ENCODE measurements at places on chromosomes 11 and 22.
A peak's percentile ranks its signal among the peaks of the same experiment; 100 is the strongest.

GRCh38 chr11:127640561-127641451 lies 640.2 kb upstream of the KIRREL3 start:
- DNase-seq: no peak

DNA sequence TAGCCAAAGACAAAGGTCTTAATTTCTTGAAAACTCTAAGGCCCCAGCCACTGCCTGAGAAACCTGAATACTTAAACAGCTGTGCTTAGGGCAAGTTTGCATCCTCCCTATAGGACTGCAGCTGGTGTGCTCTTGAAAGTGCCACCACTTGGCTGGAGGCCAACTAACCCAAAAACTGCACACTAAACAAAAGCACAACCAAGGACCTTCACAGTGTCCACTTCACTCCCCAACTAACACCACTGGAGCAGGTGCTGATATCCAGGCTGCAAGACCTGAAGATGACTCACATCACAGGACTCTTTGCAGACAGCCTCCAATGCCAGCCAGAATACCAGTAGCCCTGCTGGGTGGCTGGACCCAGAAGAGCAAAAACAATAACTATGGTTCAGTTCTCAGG lies 357.7 kb upstream of the ARHGAP42 start:
- DNase-seq: no peak

DNA sequence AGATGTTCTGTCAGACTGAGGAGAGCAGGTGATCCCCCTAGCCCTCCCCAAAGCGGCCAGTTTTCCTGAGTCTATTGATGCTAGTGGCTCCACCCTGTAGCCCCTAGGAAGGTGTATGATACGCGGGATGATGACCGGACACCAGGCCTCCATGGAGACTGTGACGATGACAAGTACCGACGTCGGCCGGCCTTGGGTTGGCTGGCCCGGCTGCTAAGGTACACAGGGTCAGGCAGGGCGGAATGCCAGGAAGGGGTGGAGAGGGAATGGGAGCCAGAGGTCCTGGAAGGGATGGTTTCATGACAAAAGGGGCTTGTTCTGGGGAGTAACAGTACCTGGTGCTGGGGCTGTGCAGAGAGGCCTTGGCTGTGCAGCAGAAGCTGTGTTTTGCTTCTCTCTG lies 3.2 kb downstream of the ZFPL1 start:
- DNase-seq: no peak

- no peak for DNase-seq
Measured at GRCh38 chr11:65771589-65772112, 9.1 kb downstream of the AP5B1 start.

GRCh38 chr22:27349456-27349855 lies 452.1 kb downstream of the MN1 start:
- no peak for DNase-seq

GRCh38 chr11:61378713-61379313 lies 13.6 kb upstream of the TMEM216 start:
- DNase-seq: no peak

- no peak for DNase-seq
Measured at GRCh38 chr11:112082729-112083128, 3.8 kb downstream of the TIMM8B start.

- no peak for DNase-seq
Measured at GRCh38 chr22:27877501-27877900, 41.6 kb downstream of the PITPNB start.

DNA sequence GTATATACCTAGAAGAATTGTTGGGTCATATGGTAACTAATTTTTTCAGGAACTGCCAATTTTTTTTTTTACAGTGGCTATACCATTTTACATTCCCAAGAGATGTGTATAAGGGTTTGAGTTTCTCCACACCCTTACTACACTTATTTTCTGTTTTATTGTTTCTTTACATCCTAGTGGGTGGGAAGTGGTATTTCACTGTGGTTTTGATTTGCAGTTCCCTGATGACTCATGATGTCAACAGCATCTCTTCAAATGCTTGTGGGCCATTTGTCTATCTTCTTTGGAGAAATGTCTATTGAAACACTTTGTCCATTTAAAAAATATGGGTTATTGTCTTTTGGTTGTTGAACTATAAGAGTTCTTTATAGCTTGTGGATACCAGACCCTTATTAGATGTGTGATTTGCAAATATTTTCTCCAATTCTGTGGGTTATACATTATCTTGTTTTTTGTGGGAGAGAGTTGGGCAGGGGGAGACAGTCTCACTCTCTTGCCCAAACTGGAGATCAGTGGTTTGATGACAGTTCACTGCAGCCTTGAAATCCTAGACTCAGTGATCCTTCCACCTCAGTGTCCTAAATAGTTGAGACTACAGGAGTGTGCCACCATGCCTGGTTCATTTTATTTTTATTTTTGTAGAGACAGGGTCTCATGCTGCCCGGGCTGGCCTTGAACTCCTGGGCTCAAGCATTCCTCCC lies 30.3 kb upstream of the PISD start:
- DNase-seq: no peak

DNA sequence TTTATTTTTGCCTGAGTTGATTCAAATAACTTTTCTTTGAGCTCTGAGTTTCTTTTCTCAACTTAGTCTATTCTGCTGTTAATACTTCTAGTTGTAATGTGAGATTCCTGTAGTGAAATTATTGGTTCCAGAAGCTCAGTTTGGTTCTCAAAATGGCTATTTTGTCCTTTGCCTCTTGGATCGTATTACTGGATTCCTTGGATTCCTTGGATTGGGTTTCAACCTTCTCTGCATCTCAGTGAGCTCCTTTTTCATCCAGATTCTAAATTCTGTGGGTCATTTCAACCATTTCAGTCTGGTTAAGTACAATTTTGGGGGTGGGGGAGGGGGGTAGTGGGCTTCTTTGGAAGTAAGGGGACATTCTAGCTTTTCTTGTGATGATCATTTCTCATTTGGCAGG lies 341.1 kb upstream of the CNTN5 start:
- DNase-seq: no peak

DNA sequence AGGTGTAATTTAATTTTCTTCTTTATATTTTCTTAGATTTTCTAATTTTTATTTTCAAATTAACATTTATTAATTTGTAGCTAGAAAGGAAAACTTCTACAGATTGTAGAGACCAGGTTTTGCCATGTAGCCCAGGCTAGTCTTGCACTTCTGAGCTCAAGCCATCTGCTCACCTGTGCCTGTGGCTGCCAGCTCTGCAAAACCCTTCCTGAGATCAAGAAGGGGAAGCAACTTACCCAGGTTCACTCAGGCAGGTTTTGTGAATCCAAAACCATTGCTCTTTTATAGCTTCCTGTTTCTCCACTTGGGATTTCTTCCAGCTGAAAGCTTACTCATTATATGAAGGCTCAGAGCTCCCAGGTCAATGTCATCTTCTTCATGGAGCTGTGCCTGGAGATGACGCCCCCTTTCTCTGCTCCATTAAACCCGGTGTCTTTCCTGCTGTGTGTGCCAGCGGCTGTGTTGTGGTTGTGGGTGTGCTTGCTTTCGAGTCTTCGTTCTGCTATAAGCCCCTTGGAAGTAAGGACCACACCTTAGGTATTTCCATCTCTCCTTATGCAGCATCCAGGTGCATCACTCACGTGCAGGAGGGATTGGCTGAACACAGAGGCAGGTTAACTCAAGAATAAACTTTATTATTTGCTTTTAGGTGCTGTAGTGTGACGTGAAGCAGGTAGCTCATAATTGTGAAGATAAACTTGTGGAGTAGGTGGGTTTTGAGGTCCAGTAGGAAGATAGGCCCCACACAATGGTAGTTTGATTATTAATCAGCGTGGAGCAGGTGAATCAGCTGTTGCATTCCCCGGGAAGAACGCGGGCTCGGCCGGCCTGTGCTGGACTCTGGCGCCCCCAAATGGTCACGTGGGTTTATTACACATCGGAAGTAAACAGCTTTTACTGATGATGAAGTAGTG lies 42.2 kb upstream of the INCENP start:
- DNase-seq: peak; percentile 73

- no peak for DNase-seq
Measured at GRCh38 chr22:47100646-47101200, 338.3 kb downstream of the TBC1D22A start.

DNA sequence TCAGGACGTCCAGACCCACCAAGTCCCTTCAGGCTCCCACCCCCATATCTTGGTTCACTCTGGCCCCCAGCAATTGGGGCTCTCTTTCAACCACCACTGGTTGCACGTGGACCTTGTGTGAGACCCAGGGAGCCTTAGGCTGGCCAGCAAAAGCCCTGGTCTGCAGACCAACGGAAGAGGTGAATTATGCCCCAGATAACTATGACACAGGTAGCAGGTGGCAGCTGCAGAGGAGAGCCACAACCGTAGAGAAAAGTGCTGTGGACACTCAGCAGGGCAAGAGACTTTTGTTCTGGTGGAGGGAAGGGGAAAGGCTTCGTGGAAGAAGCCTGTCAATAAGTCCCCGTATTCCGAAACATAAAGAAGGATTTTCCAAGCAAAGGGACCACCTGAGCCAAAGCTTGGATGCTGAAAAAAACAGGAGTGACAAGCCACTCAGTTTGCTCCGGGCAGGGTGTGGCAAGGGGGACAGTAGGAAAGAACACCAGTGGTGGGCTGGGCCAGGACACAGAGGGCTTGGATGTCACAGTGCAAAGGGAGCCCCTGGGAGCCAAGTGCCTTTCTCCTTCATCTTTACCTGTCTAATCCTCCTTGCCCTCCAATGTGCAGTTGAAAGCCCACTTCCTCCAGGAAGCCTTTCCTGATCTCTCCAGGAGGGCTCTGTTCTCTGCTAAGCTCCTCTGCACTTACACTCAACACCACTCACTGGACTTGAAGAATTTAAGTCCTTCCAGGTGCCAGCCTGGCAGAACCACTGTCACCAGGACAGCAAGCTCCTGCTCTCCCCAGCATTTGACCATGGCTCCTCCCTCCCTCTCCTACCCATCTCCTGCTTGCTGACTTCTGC lies 264.7 kb downstream of the BUD13 start:
- no peak for DNase-seq

DNA sequence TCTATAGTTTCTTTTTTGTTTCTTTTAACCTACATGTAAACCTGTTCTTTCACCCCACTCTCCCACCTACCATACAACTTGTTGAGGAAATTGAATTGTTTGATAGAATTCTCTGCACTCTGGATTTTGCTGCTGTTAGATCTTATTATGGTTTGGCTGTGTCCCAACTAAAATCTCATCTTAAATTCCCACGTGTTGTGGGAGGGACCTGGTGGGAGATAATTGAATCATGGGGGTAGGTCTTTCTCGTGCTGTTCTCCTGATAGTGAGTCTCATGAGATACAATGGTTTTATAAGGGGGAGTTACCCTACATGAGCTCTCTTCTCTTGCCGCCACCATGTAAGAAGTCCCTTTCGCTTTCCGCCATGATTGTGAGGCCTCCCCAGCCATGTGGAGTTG lies 15.0 kb upstream of the PITPNB start:
- no peak for DNase-seq

DNA sequence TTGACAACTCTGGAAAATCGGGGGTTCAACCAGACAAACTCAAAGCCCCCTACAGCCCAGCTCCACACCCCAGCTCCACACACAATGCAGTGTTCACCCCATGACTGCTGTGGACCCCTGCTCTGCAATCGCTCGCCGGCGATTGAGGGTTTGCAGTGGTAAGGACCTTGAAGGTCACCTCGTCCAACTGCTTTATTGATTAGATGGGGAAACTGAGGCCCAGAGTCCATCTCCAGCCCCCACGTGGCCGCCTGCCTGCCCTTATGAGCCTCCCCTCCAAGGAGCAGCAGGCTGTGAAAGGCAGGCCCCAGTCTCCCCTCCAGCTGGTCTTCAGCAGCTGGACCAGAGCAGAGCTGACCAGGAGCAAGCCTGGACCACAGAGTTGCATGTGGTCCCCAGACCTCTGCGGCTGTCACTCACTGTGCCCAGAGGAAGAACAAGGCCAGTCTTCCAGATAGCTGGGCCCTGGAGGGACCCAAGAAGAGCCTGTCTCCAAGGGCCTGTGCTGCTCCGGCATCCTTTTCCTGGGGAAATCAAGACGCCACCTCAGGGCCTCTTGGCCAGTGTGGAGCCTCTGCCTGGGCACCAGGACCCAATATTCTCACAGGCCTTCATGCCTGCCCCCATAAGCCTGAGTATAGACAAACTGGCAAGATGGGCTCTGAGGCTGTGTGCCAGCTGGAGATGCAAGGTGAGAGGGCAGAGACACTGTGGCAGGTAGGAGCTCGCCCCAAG lies 8.8 kb upstream of the LINC01488 start:
- DNase-seq: no peak

GRCh38 chr11:134341805-134342571 lies 10.2 kb downstream of the GLB1L2 start:
- DNase-seq: peak; percentile 68
